Naive thymus-derived CD4-positive, alpha-beta T cell (primary cell): ENCODE measurements at places on chromosomes 3 and 15. TPM values are rescaled to one million over a fixed set of nuclear protein-coding genes. Genes with fewer than 3 reads are reported as not detected.

ZBBX gene
- not detected for total RNA-seq

SLC27A2 gene
- 27.5 and 28.2 TPM in 2 replicates for total RNA-seq

PTX3 gene
- total RNA-seq = 0.15 and 0.18 TPM in 2 replicates

PSMD2 gene
- 139 TPM for total RNA-seq

USP19 gene
- 78.0 TPM for total RNA-seq

HRH1 gene
- total RNA-seq = 1.1 TPM

TMCC1 gene
- total RNA-seq = 37.1 TPM

PRTG gene
- not detected for total RNA-seq

IL16 gene
- total RNA-seq = 431 TPM

DPPA2 gene
- not detected in 2 replicates for total RNA-seq

ATP13A5 gene
- total RNA-seq = not detected

SAMD7 gene
- not detected in 2 replicates for total RNA-seq

PPARG gene
- total RNA-seq = 0.37 TPM

GOLGA8M gene
- total RNA-seq = 1.9 and 2.9 TPM in 2 replicates

GPR149 gene
- total RNA-seq = not detected in 2 replicates

GOLGA8A gene
- total RNA-seq = 150 TPM

ROBO2 gene
- not detected in 2 replicates for total RNA-seq

DGKG gene
- total RNA-seq = not detected

FBXO40 gene
- not detected in 2 replicates for total RNA-seq

CFAP100 gene
- not detected for total RNA-seq

FAM107A gene
- total RNA-seq = not detected

CD276 gene
- 0.76 TPM for total RNA-seq

PSTPIP1 gene
- total RNA-seq = 182 and 189 TPM in 2 replicates

STRIT1 gene
- not detected for total RNA-seq

FEZF2 gene
- not detected for total RNA-seq

LIPC gene
- total RNA-seq = 0.83 TPM
